Activated CD4-positive, alpha-beta memory T cell treated with anti-CD3 and anti-CD28 coated beads for 36 hours (primary cell): ENCODE measurements at places on chromosomes 1 and 21. TPM values are rescaled to one million over a fixed set of nuclear protein-coding genes. Genes with fewer than 3 reads are reported as not detected.

DNA sequence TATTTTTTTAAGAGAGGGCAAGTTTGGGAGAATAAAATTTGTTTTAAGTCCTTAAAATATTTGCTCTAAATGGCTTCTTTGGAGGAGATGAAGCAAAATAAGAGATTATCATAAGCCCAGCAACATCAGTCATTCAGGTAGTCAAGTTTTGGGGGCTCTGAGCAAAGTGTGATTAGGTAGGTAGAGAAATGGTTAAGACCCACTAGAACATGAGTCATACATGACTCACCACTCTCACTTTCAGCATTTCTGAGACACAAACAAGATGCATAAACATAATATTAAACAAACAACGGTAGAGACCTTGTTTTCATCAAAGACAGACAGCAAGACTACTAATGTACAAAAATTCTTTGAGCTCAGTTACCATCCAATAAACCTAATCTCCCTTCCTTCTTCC is 272.2 kb downstream of the LMO4 start:
- H3K27me3 ChIP-seq = peaks cover 5% of the 10 kb centered on the region
- no peaks in the 10 kb centered on the region for H3K4me1 ChIP-seq
- H3K4me3 ChIP-seq = no peak overlapping the region
- no peak for DNase-seq

DNA sequence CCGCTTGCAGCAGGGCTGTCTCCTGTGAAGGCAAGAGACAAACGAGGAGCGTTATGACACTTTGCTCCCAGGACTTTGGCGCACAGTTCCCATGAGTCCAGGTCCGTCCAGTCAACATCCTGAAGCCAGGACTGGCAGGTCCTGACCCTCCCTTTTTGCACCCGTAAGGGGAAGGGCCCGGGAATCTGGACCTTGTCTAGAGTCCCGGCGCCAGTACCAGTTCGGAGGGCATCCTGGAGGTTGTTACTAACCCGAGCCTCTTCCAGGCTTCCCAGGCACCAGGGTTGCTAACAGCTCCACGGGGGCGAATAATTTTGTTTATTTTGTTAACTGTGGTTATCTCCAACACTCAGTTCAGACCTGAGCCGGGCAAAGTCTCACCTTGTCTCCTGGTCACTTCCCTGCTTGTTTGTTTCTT is 682 bp upstream of the RWDD3 start:
- H3K27me3 ChIP-seq = peaks cover 7% of the 10 kb centered on the region
- peak overlapping the region; percentile 86 for H3K4me3 ChIP-seq

FRRS1 gene
- 0.77 TPM for total RNA-seq

- H3K36me3 ChIP-seq = no peaks in the 10 kb centered on the region
- no peaks in the 10 kb centered on the region for H3K27me3 ChIP-seq
- no peak for DNase-seq
- H3K4me3 ChIP-seq = no peak overlapping the region
- no peak overlapping the region for H3K27ac ChIP-seq
Measured at GRCh38 chr1:42788021-42788420, 3.2 kb downstream of the TMEM269 start.

- no peaks in the 10 kb centered on the region for H3K36me3 ChIP-seq
- H3K27me3 ChIP-seq = peaks cover 3% of the 10 kb centered on the region
- no peak overlapping the region for H3K27ac ChIP-seq
- no peaks in the 10 kb centered on the region for H3K4me1 ChIP-seq
- no peak overlapping the region for H3K4me3 ChIP-seq
Measured at GRCh38 chr21:43333298-43334062, 93.5 kb downstream of the SIK1 start.

- peak overlapping the region; percentile 30 for H3K27ac ChIP-seq
- H3K36me3 ChIP-seq = no peaks in the 10 kb centered on the region
- H3K4me3 ChIP-seq = peak overlapping the region; percentile 0
- H3K27me3 ChIP-seq = no peaks in the 10 kb centered on the region
- peaks cover 42% of the 10 kb centered on the region for H3K4me1 ChIP-seq
Measured at GRCh38 chr1:155938220-155938627, 3.2 kb upstream of the RXFP4 start.

DNA sequence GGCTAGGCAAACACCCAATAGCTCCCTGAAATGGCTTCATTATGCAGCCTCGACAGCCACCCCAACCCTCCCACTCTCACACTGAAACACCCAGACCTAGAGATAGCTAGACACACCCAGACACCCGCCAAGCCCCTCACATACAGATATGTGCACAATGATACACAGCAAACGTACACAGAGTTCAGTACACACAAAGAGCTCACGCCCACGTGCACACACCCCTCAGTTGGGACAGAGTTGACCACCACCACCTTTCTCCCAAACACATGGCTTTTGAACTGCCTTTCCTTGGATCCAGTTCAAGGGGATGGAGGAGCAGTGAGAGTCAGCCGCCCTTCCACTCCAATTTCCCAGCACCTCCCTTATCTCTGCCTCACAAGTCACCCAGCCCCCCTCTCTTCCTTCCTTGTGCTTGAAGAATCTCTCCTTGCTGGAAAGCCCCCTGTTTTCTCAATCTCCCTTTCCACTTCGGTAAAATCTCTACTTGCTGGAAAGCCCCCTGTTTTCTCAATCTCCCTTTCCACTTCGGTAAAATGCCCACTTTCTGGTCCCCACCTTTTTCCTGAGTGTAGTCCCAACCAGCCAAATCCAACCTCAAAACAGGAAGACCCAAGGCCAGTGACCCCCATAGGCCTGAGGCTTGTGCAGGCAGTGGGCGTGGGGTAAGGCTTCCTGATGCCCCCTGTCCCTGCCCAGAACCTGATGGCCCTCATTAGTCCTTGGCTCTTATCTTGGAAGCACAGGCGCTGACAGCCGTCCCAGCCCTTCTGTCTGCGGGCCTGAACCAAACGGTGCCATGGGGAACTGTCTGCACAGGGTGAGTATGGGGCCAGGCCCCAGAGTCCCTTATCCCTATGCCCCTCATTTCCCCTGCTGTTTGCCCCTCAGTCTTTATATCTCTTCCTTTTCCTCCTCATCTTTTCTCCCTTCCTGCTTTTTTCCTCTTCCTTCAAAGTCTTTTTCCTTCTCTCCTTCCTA is at the start of gene ACKR1:
Gene ACKR1 (plus strand): TSS at position 715 of the 981 bp plus-strand sequence. CDS start 85 bp downstream, at position 800.
- DNase-seq = no peak
- H3K4me1 ChIP-seq = peaks cover 22% of the 10 kb centered on the region

- DNase-seq = no peak
- H3K27ac ChIP-seq = no peak overlapping the region
- no peaks in the 10 kb centered on the region for H3K27me3 ChIP-seq
- no peaks in the 10 kb centered on the region for H3K4me1 ChIP-seq
- H3K36me3 ChIP-seq = no peaks in the 10 kb centered on the region
Measured at GRCh38 chr1:39981945-39982344, 27.0 kb downstream of the MFSD2A start.

- H3K36me3 ChIP-seq = no peaks in the 10 kb centered on the region
- H3K4me3 ChIP-seq = no peak overlapping the region
- peak; percentile 36 for DNase-seq
- no peaks in the 10 kb centered on the region for H3K27me3 ChIP-seq
- H3K27ac ChIP-seq = no peak overlapping the region
Measured at GRCh38 chr21:44267655-44268142, 6.0 kb upstream of the DNMT3L start.

DNA sequence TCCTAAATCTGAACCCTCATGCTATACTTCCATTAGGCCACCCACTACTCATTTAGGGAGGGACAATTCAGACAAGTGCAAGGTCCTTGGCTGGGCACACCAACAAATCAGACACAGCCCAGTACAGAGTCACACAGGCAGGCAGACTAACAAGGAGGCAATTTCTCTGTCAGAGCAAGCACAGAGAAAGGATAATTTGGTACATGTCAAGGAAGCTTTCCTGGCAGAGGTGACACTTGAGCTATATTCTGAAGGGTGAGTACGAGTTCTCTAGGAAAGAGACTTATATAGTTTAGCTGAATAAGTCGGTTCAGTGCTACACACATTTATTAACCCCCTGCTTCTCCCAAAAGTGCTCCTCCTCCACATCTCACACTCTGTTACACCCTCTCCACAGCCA is 455.9 kb downstream of the OMA1 start:
- H3K4me1 ChIP-seq = no peaks in the 10 kb centered on the region
- no peaks in the 10 kb centered on the region for H3K36me3 ChIP-seq
- peaks cover 2% of the 10 kb centered on the region for H3K27me3 ChIP-seq

DNA sequence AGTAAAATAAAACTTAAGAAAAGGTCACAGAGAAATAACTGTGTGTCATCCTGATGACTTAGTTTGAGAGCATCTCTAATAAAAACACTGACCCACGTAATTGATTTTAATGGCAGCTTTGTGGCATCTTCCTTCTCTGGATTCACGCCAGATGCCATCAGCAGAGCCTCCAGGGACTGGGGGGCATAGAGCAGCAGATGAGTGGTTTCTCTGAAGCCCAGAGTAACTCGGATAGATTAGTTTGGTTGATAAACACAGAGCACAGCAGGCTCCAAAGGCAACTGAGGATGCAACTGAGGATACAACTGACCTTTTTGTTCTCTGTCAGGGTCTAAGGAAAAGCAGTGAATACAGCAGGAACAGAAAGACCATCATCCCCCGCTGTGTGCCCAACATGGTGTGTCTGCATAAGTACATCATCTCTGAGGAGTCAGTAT is 180.8 kb downstream of the RPS6KC1 start:
- H3K36me3 ChIP-seq = peaks cover 7% of the 10 kb centered on the region
- no peaks in the 10 kb centered on the region for H3K27me3 ChIP-seq
- no peak overlapping the region for H3K4me3 ChIP-seq
- H3K27ac ChIP-seq = no peak overlapping the region
- DNase-seq = no peak

GFI1 gene
- 53.3 TPM for total RNA-seq

DNA sequence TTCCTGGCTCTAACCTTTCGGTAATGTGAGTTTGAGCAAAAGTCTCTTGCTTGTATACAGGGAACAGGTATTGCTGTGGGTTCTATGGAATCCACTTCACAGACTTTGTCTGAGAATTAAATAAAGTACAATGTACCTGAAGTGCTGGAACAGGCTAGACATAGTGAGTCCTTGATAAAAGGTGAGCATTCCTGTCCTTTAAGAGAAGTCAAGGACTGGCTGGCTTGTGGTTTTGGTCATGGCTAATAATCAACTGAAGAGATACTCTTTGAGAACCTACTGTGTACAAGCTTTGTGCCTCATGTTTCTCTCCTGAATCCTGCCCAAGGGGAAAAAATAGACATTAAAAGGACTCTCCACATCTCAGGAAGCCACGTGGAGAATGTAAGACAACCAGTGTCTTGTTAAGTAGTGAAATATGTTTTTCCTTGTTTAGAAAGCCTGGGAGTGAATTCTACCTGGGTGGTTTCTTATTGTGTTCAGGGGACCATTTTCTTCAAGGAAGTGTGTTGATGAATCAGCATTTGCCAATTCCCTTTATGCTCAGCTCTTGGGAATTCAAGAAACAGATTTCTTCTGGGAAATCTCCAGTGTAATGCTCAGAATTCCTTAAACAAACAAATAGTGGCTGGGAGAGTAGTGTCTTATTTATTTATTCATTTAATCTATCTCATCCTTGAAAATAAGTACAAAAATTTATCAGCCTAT is 55.2 kb upstream of the PLD5 start:
- no peaks in the 10 kb centered on the region for H3K36me3 ChIP-seq
- H3K4me1 ChIP-seq = no peaks in the 10 kb centered on the region
- no peak for DNase-seq
- H3K27ac ChIP-seq = no peak overlapping the region
- H3K27me3 ChIP-seq = no peaks in the 10 kb centered on the region

- H3K27ac ChIP-seq = no peak overlapping the region
- no peaks in the 10 kb centered on the region for H3K4me1 ChIP-seq
- no peak overlapping the region for H3K4me3 ChIP-seq
- H3K27me3 ChIP-seq = no peaks in the 10 kb centered on the region
Measured at GRCh38 chr1:21060523-21060922, 116.2 kb downstream of the EIF4G3 start.

OR2AK2 gene
- not detected for total RNA-seq

DNA sequence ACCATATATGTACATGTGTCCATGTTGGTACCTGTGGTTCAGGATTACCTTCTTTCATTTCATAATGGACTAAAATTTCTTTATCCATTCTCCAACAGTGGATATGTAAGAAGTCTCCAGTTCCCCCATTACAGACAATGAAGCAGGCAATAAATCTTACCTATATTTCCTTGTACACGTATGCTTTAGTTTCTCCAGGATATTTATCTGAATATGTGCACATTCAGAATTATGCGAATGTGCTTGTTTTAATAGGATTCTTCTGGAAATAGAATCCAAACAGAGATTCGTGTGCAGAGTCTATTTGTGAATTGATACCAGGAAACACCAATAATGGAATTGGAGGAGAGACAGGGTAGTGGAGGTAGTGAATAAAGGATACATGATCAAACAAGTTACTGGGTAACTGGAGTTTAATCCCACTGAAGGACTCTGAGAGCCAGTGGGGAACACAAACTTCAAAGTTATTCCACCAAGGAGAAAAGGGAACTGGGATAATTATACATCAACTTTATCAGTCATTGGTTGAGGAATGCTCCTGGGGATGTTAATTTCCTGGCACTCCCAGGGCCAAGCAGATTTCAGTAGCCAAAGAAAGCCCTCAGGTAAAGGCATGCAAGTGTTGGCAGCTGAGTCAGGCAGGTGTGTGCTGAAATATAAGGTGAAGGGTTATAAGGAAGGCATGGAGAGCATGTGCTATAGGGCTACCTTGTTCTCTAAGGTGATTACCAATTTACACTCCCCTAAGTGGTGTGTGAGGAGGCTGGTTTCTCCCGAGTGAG is 374.9 kb upstream of the PBX1 start:
- DNase-seq = no peak
- no peak overlapping the region for H3K27ac ChIP-seq
- H3K27me3 ChIP-seq = no peaks in the 10 kb centered on the region
- H3K4me1 ChIP-seq = no peaks in the 10 kb centered on the region
- no peaks in the 10 kb centered on the region for H3K36me3 ChIP-seq
- H3K4me3 ChIP-seq = no peak overlapping the region

- peaks cover 9% of the 10 kb centered on the region for H3K36me3 ChIP-seq
- peak overlapping the region; percentile 96 for H3K4me3 ChIP-seq
- peak; percentile 54 for DNase-seq
- H3K4me1 ChIP-seq = peaks cover 29% of the 10 kb centered on the region
Measured at GRCh38 chr1:53890522-53890941, 935 bp upstream of the YIPF1 start.

IVL gene
- not detected for total RNA-seq

CKS1B gene
- 197 TPM for total RNA-seq

GRCh38 chr21:39952265-39952664 is 85.0 kb downstream of the PCP4 start:
- H3K4me1 ChIP-seq = no peaks in the 10 kb centered on the region
- no peak overlapping the region for H3K27ac ChIP-seq
- no peak for DNase-seq
- H3K36me3 ChIP-seq = no peaks in the 10 kb centered on the region
